ENCODE measurements at places on chromosomes 5 and 9.

- DNase-seq, result no peak
Measured at GRCh38 chr9:117496307-117496706, 81.5 kb upstream of the ASTN2 start.

DNA sequence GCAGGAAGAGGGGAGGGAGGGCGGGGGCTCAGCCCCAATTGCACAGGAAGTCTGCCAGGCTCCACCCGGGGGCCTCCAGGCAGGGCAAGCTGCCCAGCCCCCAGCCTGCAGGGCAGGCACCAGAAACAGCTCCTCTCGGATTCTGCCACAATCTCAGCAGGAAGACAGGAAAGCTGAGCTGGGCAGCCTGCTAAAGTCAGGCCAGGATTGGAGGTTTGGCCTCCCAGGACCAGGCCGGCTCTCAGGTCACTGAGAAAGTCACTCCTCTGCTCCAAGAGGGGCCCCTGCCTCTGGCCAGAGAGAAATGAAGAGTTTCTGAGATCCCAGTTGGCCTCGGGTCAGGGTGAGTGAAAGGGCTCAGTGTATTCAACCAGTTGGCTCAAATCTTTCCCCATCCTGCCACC is 54.6 kb upstream of the STXBP1 start:
- DNase-seq, result no peak

DNA sequence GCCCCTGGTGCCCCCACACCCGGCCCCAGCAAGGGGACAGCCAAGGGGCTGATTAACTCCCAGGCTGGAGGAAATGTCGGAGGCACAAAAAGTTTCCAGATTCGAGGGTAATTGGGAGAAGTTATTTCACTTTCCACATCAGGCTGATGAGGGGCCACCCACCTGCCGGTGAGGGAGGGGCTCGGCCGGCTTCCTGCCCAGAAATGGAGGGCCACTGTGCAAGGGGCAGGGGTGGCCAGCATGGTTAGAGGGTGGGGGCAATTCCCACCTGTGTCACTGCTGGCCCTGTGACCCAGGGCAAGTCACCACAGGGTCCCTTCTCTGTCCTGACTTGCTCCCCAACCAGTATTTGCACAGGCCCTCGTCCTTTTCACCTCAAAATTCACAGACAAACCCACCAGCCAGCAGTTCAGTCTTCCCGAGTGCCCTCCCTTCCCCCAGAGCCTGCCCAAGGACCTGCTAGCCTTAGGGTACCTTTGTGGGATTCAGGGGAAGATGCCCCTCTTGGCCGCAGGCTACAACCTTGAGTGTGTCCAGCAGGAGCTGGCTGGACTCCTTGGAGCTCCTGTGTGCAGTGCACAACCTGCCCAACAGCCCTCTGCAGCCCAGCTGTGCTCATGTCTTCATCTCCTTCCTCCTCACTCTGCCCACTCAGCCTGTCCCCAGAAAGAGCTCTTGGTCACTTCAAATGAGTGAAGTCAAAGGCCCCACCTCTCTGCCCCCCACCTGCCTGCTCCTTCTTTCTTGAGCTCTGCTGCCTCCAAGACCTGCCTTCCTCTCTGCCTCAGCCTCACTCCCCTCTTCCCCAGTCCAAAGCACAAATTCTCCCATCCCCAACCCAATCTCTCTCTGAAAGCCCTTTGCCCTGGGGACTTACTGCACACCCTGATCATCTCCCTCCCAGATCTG is 130.5 kb downstream of the BARX1 start:
- no peak for DNase-seq

- DNase-seq, result no peak
Measured at GRCh38 chr5:55665065-55665464, 47.1 kb downstream of the SLC38A9 start.

DNA sequence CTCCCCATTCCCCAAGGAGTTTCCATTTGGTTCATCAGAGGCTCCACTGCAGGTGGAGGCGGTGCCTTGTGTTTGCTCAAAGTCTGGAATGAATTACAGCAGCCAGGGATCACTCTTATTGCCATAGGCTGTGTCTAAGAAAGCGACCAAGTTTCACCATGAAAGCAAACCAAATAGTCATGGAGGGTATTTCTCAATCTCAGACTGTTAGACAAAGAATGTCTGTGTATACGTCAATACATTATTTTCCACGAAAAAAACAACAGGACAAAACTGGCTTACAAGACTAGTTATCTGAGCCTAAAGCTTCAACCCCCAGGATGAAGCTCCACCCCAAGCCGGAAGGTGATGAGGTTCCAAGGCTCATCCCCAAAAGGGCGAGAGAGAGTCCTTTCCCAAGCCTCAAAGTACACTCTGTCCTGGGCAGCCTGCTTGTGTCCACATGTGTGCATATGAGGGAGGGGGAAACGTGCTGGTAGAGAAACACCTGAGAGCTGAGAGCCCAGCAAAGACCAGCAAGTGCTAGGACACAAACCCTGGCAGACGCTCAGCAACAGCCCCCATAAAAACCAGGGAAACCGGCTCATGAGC is 4.3 kb downstream of the B4GALT1 start:
- DNase-seq, result no peak

DNA sequence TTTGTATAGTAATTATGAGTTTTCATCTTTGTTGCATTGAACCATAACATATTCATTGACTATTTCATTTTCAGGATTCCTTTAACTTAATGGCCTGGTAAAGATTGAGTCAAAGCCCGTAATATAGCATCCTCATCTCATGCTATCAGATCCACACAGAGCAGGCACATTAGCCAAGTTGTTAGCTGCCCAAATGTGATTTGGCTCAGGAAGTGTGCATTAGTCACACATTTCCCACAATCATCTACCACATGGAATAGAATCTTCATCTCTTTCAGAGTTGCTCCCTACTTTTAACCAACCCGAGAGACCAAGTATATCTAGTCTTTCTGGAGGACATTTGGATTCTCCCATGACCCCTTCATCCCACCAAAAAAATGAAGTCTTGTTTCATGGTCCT is 481.0 kb upstream of the PTGER4 start:
- DNase-seq, result no peak

DNA sequence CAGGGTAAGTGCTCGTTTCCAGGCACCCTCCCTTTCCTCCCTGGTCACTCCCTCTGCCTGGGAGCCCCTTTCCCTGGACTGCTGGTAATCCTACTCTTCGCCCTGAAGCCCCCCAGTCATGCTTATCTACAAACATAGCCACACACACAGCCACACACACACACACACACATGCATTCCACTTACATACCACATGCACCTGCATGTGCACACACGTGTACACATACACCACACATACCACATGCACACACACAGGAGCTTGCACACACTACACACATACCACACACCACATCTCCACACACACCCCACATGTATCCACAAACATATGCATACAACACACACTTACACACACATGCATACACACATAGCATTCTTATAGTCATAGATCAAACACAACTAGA is 358.5 kb downstream of the GADD45G start:
- DNase-seq, result no peak

DNA sequence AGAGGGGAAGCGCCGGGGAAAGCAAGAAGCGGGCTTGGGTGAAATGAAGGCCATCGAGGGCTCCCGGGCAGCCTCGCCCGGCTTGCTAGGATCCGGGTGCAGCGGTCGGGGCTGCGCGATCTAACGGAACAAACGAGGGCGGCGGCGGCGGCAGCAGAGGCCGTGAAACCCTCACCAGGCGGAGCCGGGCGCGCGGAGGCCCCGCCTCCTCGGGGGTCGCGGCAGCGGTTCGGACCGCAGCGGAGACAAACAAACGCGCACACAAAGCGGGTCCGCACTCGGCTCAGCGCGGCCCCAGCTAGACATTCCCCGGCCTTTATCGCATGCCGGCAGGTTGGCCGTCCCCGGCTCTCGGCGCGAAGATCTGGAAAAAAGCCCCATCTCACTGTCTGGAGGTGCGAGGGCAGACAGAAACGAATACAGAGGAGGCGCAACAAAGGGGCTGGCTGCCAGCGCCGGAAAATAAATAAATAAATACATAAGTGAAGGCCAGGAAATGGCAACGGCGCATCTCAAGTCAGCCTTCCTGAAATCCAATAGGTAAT is 10.5 kb upstream of the TRIM36 start:
- DNase-seq, result no peak

- DNase-seq, result no peak
Measured at GRCh38 chr5:98795243-98795642, 21.8 kb downstream of the RGMB start.

- no peak for DNase-seq
Measured at GRCh38 chr5:121691478-121691877, 160.2 kb upstream of the FTMT start.

- DNase-seq, result no peak
Measured at GRCh38 chr9:121021301-121021700, 28.8 kb downstream of the C5 start.

- no peak for DNase-seq
Measured at GRCh38 chr5:76401801-76402250, 1.3 kb upstream of the IQGAP2 start.

GRCh38 chr5:59221769-59222168 is 638.9 kb downstream of the RAB3C start:
- no peak for DNase-seq

DNA sequence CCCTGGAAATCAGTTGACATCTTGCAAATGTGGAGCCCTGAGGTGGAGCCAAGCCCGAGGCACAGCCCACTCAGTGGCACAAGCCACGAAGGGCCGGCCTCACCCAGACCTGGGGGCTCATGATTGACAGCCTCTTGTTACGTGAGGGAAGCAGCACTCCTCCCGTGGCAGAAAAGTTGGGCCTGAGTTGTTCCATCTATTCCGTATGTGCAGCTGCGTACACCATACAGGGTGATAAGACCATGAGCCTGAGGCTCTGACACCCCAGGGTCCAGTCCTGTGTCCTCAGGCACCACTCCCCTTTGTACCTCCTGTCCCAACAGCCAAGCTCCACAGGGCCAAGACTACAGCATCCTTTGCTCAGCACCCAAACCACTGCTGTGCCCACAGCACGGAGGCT is 1.9 kb upstream of the ORM2 start:
- no peak for DNase-seq

DNA sequence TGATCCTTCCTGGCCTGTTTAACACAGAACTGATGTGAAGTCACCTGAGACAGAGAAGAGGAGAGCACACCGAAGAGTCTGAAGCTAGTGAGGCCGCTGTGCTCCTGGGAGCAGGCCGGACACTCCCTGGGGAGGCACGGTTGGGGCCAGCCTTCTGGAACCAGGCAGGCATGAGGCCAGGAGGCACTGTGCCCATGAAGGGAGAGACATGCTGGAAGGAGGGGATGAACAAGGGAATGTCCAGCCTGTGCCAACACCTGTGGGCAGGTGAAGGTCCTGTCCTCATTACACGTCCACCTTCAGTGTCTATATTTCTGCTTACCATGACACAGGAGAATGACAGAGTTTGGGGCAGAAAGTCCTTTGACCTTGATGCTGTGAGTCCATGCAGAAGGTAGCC is 183.8 kb upstream of the S1PR3 start:
- no peak for DNase-seq

GRCh38 chr5:98755406-98755805 is 18.1 kb upstream of the RGMB start:
- no peak for DNase-seq

- DNase-seq, result no peak
Measured at GRCh38 chr5:81371354-81371876, 22.5 kb downstream of the ACOT12 start.

DNA sequence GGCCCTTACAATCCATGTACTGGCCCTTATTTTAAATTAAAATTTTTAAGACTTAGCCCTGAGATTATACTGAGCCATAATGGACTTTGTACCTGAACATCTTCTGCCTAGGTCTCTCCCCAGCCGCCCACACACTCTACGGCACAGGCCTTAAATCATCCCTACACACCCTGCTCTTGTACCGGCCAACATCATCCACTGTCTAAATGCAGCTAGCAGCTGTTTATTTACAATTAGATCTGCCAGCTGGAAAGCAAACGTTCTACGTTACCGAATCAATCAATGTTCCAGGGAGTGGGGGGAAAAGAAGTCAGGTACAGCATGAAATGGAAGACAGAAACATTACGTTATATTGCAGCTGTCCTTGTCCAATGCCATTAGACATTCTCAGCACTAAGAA is 88.4 kb upstream of the GRAMD2B start:
- DNase-seq, result no peak

All from cortex of kidney (tissue), 1 donor.